ENCODE measurements at places on chromosomes 13 and 19.
A peak's percentile ranks its signal among the peaks of the same experiment; 100 is the strongest.

GRCh38 chr13:26952551-26953143 is 192.1 kb upstream of the GPR12 start:
- DNase-seq, result no peak

DNA sequence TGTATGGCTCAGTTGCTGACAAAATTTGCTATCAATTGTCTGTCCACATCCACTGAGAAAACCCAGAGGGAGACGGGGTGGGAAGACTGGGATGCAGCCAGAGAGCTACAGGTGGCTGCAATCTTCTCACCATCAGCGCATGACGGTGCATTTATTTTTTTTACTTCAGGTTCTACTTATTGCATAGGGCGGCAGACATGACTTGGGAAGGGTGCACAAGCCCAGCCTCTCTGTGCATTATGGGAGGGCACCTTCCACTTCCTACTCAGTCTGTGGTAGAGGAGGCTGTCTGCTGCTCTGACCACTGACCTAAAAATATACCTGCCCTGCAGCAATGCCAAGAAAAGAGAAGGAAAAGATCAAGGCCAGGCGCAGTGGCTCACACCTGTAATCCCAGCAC is 73.1 kb downstream of the ABCC4 start:
- DNase-seq, result no peak

DNA sequence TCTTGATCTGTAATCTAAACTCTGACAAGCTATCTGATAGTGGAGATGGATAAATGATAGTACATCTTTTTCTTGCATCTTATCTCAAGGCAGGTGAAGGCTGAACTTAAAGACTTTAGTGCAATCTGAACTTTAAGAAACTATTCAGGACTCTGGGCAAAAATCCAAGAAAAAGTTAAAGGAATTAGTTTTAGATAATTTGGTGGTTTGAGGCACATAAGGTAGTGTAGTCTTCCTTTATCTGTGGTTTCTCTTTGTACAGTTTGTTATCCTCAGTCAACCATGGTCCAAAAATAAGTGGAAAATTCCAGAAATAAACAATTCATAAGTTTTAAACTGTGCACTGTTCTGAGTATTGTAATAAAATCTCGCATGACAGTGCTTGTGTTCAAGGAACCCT is 172.9 kb downstream of the UGGT2 start:
- DNase-seq, result no peak

DNA sequence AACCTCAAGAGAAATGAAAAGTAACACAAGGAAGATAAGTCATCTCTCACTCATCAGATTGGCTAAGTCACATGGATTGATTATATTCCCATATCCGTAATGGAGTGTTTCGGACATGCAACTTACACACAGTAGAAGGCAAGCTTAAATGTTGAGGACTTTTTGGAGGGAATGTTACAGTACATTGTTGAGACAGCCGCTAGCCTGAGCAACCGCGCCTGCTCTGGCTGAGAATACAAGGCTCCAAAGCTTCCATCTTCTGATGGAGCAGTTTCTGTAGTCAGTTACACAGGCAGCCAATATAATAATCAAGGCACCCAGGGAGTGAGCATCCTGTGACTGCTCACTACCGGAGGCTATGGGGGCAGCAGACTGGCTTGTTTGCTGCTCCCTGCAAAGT is 1.0 kb upstream of the CRYL1 start:
- DNase-seq, result no peak

GRCh38 chr13:57640607-57641006 is 9.1 kb downstream of the PCDH17 start:
- DNase-seq, result no peak

DNA sequence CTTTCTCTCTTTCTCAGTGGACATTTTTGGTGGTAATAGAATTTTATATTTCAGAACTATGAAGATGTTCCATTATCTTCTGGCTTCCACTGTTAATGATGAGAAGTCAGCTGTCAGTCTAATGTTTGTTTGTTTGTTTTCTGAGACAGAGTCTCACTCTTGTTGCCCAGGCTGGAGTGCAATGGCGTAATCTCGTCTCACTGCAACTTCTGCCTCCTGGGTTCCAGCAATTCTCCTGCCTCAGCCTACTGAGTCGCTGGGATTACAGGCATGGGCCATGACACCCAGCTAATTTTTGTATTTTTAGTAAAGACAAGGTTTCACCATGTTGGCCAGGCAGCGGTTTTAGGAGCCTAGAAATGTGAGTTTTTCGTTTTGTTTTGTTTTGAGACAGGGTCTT is 4.7 kb downstream of the ZNF317 start:
- DNase-seq, result no peak

DNA sequence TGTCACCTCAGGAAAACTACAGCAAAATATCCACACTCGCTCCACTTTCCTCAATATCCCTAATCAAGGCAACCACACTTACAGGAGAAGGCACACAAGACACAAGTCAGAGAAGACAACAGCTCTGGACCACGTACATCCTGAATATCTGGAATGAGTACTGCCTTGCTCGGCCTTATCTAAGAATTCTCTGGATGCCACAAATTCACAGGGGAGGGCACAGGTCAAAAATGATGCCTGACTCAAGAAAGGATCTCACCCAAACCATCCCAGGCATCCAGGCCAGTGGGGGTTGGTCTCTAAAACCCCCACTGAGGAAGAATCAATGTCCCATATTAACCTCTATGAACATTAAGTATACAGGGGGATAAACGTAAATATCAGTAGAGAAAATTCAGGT is 29.9 kb downstream of the ATP7B start:
- peak; percentile 65 for DNase-seq

DNA sequence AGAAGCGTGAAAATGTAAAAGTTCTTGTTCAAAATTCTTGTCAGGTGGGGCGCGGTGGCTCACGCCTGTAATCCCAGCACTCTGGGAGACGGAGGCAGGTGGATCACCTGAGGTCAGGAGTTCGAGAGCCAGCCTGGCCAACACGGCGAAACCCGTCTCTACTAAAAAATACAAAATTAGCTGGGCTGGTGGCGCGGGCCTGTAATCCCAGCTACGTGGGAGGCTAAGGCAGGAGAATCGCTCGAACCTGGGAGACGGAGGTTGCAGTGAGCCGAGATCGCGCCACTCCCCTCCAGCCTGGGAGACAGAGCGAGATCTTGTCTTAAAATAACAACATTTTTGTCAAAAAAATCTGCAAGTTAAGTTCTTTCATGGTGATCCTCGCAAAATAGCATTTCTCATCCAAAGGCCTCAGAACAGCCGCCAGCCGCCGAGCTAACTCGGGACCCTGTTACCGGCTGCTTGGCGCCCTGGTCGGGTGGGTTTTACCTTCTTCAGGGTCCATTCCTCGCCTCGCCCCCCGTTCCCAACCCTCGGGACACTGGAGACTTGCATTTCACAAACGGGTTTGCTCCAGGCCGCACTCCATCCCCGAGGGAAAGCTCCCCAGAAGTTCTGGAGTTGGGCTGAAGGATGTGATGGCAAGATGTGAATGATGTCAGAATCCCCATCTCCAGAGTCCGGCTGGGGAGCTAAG is 1.6 kb downstream of the LATS2 start:
- DNase-seq, result no peak

GRCh38 chr13:110556224-110556606 is 5.3 kb downstream of the RAB20 start:
- no peak for DNase-seq

DNA sequence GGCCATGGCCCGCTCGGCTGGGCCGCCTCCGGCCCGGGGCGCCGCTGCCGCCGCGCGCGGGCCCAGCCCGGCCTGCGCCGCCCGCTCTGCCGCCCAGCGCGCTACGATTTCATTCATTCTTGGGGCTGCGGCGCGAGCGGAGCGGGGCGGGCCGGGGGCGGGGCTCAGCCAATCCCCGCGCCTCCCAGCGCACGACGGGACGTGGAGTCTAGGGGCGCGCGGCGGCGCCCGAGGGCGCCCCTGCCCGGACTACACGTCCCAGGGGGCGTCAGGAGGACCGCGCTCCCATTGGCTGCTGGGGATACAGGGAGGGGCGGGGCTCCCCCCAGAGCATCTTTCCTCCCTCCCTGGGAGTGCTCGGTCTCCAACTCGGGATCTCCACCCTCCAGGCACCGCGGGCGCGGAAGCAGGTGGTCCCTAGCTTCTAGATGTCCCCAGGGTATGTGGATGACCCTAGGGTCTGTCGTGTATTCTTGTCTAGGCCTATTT is 5.6 kb upstream of the DPF1 start:
- peak; percentile 90 for DNase-seq

DNA sequence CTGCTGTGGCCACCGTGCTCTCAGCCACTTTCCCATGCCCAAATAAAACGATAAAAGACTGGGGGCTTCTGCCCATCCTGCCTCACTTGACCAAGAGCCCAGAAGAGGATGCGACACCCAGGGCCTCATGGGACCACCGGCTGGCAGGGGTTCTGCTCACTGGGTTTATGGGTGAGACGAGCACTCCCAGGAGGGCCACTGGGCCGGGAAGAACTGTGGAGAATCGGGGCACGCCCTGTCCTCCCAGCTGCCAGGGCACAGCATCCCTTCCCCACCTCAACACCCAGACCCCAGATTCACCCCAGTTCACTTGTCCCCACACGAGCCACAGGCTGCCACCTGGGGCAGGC is 4.7 kb upstream of the F10 start:
- no peak for DNase-seq

DNA sequence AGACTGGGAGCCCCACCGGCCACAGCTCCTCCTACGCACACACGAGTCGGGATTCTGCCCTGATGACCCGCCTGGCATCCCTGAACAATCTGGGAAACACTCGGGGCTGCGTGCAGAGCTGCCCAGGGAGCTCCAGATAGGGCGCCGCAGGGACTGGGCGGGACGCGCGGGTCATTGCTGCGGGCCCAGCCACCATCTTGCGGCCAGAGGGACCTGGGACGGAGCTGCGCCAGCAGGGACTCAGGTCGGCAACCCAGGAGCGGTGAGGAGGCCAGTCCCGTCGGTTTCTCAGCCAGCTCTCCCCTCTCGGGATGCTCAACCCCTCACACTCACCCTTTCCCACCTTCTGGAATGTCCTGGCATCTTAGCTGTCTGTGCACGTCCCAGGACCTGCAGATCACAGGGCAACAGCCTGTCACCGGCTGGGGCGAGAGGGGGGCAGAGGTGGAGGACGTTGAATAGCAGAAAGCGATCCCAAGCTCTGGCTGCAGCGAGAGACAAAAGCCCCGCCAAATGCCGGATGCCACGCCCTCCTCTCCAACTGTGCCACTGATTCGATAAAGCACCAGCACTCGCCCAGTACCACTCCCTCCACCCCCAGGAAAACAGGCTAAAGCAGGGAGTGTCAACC is 20.4 kb upstream of the ZNF91 start:
- peak; percentile 51 for DNase-seq

All from umbilical cord (tissue), 2 donors.